Stimulated activated CD4-positive, alpha-beta T cell treated with anti-CD3 and anti-CD28 coated beads, Interleukin-4, amount 100 ng/mL, for 1 hour (primary cell): ENCODE measurements at places on chromosomes 13 and 19.
A peak's percentile ranks its signal among the peaks of the same experiment; 100 is the strongest.

DNA sequence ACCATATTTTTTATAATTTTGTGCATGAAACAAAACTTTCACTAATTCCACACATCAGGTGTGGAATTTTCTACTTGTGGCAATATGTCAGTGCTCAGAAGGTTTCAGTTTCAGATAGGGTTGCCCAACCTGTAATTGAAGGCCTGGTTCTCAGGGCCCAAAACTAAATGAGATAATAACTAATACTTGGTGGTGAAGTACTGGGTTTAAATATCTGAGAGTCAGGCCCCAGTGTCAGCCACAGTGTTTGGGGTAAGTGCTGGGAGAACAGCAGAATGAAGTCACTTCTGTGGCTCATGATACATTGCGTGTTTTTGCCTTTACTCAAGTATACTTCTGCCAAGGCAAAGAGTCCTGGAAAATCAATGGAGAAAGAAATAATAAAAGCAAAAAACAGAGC is 5.6 kb downstream of the SAFB start:
- no peak for DNase-seq

DNA sequence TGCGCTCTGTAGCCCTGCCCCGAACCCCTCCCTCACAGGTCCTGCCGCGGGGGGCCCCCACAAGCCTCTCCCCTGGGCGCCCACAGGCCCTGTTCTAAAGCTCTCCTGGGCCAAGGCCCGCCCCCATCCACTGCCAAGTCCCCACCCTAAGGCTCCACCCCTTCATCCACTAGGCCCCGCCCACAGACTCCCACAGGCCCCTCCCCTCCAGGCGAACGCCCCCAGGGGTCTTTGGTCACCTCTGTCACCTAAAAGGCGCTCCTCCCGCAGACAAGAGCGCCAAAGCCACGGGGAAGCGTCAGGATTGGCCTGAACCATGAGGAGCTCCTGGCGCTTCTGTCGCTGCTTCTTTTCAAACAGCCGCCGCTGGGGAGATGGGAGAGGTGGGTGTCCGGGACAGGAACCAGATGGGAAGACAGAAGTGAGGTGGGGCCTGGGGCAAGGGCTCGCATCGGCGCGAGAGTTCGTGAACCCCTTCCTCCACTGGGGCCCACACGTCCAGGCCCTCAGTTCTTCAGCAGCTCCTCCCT is 2.3 kb downstream of the TULP2 start:
- DNase-seq: peak; percentile 54

DNA sequence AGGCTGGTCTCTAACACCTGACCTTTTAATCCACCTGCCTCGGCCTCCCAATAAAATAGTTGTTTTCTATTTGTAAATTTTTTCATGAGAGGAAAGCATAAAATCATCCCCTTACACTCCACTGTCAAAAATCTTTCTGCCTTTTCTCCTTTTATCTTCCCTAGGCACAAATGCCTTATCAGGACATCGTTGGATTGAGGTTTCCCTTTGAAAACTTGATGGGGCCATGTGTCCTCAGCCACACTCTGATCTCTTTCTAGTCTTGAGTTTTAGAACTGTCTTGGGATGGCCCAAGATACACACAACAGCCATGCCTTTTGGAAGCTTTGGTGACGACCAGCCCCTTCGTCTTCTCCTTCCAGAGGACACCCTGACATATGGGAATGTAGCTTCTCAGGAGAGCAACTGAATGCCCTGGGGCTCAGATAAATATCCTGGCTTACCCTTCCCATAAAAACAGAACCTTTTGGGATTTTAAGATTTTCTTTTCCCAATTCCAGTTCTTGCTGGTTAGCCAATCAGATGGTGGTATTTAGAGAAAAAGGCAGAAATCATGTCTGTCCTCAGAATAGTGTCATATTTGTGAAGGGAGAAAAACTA is 112.4 kb downstream of the ZNF429 start:
- DNase-seq: no peak

GRCh38 chr13:97540696-97541095 is 106.7 kb downstream of the RAP2A start:
- DNase-seq: no peak
